ENCODE measurements at places on chromosomes 13 and 19. TPM values are rescaled to one million over a fixed set of nuclear protein-coding genes. Genes with fewer than 3 reads are reported as not detected.

- peaks cover 39% of the 10 kb centered on the region for H3K36me3 ChIP-seq
- DNase-seq: no peak
- H3K27me3 ChIP-seq: no peaks in the 10 kb centered on the region
- H3K27ac ChIP-seq: no peak overlapping the region
Measured at GRCh38 chr19:37692956-37693620, 26.5 kb downstream of the ZNF607 start.

DNA sequence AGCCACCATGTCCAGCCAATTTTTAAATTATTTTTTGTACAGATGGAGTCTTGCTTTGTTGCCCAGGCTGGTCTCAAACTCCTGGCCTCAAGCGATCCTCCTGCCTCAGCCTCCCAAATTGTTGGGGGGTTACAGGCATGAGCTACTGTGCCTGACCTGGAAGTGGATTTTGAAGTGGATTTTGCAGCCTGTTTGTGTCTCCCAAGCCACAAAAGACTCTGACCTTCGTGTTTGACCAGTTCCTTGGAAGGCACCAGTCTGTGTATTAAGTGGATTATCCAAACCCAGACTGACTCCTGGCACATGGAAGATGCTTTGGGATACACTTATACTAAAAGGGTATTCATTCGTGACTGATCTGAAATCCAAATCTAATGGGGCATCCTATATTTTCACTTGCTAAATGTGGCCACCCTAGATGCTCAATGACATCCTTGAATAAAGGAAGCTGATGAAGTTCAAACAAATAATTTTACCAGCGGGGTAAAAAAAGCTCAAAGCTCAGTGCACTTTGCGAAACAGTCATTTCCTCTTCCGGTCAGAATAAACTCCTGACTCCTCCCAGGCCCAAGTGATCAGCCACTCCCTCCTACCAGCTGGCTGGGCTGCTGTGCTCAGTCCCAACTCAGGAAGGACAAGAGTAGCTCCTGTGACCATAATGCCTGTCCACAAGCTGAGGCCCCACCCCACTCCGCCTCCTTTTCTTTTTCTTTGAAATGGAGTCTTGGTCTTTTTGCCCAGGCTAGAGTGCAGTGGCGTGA, 32.6 kb upstream of the GATAD2A start:
- H3K4me1 ChIP-seq: peaks cover 7% of the 10 kb centered on the region
- peak overlapping the region; percentile 94 for H3K27ac ChIP-seq
- H3K4me3 ChIP-seq: peak overlapping the region; percentile 59
- DNase-seq: peak; percentile 60
- no peaks in the 10 kb centered on the region for H3K27me3 ChIP-seq
- H3K36me3 ChIP-seq: no peaks in the 10 kb centered on the region

- H3K4me1 ChIP-seq: no peaks in the 10 kb centered on the region
- no peaks in the 10 kb centered on the region for H3K27me3 ChIP-seq
- H3K27ac ChIP-seq: no peak overlapping the region
- H3K36me3 ChIP-seq: no peaks in the 10 kb centered on the region
- no peak overlapping the region for H3K4me3 ChIP-seq
Measured at GRCh38 chr13:64639206-64639605, 2590.9 kb downstream of the PCDH9 start.

- H3K4me1 ChIP-seq: no peaks in the 10 kb centered on the region
- no peak overlapping the region for H3K4me3 ChIP-seq
- no peak overlapping the region for H3K27ac ChIP-seq
- no peaks in the 10 kb centered on the region for H3K27me3 ChIP-seq
- H3K36me3 ChIP-seq: no peaks in the 10 kb centered on the region
Measured at GRCh38 chr13:20671789-20672188, 31.7 kb upstream of the IL17D start.

GRCh38 chr13:58949646-58950045, 1214.1 kb downstream of the DIAPH3 start:
- no peaks in the 10 kb centered on the region for H3K27me3 ChIP-seq
- no peak for DNase-seq
- no peaks in the 10 kb centered on the region for H3K36me3 ChIP-seq

DNA sequence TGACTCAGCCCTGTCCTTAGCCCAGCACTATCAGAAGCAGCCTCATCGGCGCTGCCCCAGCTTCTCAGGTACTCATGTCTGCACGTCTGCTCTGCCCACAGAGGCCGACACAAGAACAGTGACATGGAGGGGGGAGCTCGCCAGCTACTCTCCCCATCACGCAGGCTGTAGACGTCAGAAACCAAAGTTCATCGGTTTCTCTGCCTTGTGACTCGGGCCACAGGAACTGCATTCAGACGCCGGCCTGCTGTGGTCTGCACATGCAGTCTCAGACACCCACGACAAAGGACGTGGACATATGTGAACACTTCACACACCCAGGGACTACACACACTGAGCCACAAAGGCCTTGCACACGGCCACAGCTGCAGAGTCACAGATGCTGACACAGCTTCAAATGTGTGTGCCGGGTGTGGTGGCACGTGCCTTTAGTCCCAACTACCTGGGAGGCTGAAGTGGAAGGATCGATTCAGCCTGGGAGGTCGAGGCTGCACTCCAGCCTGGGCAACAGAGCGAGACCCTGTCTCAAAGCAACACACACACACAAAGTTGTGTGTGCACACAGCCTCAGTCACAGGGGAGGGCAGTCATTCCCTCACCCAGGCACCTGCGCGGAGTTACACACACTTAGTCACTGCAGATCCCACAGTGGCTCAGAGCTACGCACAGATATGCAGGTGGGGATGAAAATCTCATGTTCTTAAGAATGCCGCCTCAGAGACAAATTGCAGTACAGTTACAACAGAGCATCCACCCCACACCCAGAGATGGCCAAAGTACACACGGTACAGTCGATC, 4.9 kb upstream of the ZFP36 start:
- H3K36me3 ChIP-seq: peaks cover 11% of the 10 kb centered on the region
- H3K27ac ChIP-seq: peak overlapping the region; percentile 99
- DNase-seq: peak; percentile 95
- no peaks in the 10 kb centered on the region for H3K27me3 ChIP-seq

- no peak for DNase-seq
- H3K4me3 ChIP-seq: no peak overlapping the region
- no peaks in the 10 kb centered on the region for H3K4me1 ChIP-seq
- H3K27ac ChIP-seq: no peak overlapping the region
- H3K36me3 ChIP-seq: no peaks in the 10 kb centered on the region
Measured at GRCh38 chr19:15701757-15702533, 25.9 kb upstream of the OR10H2 start.

DNA sequence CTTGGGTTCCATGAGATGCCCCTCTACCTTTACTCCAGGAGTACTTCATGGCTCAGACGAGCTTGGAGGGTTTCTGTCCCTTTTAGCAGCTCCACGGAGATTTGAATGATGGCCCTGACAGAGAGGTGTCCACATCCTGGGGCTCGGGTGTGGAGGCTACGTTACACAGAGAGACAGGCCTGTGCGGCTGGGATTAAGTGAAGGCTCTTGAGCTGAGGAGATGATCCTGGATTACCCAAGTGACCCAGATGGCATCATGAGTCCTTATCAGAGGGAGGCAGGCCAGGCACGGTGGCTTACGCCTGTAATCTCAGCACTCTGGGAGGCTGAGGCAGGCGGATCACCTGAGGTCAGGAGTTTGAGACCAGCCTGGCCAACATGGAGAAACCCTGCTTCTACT, 12.4 kb downstream of the DPP9 start:
- H3K36me3 ChIP-seq: peaks cover 21% of the 10 kb centered on the region
- DNase-seq: no peak
- peaks cover 10% of the 10 kb centered on the region for H3K4me1 ChIP-seq
- H3K4me3 ChIP-seq: no peak overlapping the region

DNA sequence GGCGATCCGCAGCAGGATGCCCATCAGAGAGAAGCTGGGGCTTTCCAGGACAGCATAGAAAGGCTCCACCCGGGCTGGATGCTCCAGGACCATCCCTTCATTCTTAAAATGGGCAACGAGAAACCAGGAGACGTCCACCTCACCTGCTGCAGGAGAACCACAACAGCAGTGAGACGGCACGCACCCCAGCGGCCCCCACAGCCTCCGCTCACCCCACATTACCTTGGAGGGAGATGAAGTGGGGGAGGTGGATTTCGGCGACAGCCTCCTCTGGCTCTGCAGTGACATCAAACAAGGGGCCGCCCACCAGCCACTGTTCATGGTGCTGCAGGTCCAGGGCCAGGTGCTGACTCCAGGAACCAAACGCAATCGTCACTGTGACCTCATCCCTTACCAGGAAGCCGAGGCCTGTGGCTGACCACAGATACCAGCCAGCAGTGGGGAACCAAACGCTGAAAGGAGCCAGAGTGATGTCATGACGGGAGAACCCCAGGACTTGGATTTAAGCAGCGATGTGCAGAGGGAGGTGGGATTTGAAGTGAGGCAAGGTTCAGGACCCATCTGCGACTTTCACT, 25.1 kb downstream of the CARD8 start:
- no peak overlapping the region for H3K4me3 ChIP-seq
- H3K27me3 ChIP-seq: no peaks in the 10 kb centered on the region
- peak; percentile 75 for DNase-seq
- H3K36me3 ChIP-seq: peaks cover 50% of the 10 kb centered on the region
- H3K27ac ChIP-seq: peak overlapping the region; percentile 26
- H3K4me1 ChIP-seq: peaks cover 11% of the 10 kb centered on the region

DNA sequence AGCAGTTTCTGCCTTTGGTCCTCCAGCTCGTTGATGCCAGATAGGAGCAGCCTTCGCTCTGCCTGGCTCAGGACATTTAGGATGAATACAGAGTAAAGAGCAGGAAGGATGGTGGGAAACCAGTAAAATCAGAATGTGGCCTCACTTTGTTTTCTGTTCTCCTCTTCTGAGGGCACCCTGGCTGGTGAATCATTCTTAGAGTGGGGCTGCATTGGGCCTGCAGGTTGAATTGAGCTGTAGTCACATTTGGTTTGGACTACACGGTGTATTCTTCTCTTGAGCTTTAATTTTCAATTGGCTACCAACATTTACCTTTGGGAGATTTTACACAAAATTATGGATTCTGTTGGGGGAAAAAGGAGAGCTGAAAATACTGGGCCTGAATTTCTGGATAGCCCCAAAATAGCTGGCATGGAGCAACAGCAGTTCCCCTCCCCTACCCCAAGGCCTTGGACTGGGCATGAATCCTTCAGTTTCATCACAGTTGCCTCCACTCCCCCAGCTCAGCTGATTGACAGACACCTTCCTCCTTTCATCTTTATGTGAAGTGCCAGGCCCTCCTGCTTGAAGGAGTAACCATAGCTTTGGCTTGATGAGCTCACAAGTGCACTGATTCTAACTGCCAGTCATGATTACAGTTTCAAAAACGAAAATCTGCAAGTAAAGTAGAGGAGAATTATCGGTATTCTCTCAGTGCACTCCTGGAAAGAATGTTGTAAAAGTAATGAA, 24.3 kb downstream of the ERCC5 start:
- no peak overlapping the region for H3K4me3 ChIP-seq
- H3K36me3 ChIP-seq: peaks cover 40% of the 10 kb centered on the region
- peaks cover 35% of the 10 kb centered on the region for H3K4me1 ChIP-seq
- DNase-seq: no peak
- no peaks in the 10 kb centered on the region for H3K27me3 ChIP-seq

Gene FCAR
- not detected for total RNA-seq

Gene PNMA8C
- total RNA-seq: not detected

Gene ETV2
- 1.4 TPM for total RNA-seq

Gene KCNRG
- 0.18 TPM for total RNA-seq

Gene PGLYRP2
- 0.27 TPM for total RNA-seq
